ENCODE measurements at places on chromosomes 7 and 10. TPM values are rescaled to one million over a fixed set of nuclear protein-coding genes. Genes with fewer than 3 reads are reported as not detected.

Gene CCL24
- 32.1 TPM for polyA plus RNA-seq

Gene CTAGE4
- polyA plus RNA-seq = 18.7 TPM

Gene SPDYE9
- 0.37 TPM for polyA plus RNA-seq

Gene PNLIPRP2
- polyA plus RNA-seq = 11.9 TPM
